Left kidney (tissue), 8 donors: ENCODE measurements at places on chromosomes 5 and 9.

- no peak for DNase-seq
These were observed 159.6 kb upstream of the ALDH1B1 start for GRCh38 chr9:38232895-38233294.

GRCh38 chr5:39447968-39448367, 23.2 kb upstream of the DAB2 start:
- no peak for DNase-seq

DNA sequence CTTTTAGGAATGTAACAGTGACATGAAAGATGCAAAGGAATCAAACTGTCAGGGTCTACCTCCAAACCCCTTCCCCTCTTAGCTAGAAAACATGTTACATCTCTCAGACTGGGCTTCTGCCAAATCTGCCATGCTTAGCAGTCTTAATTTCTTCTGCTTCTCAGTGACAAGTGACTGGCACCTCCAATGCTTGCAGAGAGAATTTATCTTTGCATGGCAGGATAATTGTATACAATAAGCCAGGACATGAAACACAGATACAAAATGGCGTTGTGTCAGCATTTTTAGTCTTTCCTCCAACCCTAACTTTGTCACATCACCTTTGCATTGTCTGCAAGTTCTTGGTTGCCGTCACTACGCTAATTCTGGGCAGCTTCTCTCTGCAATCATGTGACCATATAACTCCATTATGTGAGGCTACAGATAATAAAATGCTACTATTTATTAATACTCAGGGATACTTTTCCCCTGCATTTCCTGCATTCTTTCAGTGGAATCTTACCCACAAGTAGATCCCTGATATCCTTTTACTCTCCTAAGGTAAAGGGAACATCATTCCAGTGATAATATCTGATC, 89.8 kb downstream of the PLCXD3 start:
- DNase-seq = no peak

DNA sequence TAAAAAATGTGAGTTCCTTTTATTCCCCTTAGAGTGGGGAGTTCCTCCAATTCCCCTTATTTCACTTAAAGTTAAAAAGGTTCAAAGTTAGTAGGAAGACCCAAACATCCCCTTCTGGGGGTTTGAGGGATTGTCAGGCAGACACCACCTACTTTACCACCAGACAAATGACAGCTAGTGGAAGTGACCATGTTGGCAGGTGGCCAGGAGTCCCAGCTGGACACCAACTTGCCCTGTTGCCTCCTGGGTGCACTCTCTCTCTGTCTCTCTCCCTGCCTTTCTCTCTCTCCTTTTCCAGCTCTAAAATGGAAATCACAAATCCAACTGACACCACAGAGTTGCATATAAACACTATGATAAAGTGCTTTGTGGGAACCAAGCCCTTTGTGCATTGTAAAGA, 307.7 kb upstream of the TLE4 start:
- no peak for DNase-seq

DNA sequence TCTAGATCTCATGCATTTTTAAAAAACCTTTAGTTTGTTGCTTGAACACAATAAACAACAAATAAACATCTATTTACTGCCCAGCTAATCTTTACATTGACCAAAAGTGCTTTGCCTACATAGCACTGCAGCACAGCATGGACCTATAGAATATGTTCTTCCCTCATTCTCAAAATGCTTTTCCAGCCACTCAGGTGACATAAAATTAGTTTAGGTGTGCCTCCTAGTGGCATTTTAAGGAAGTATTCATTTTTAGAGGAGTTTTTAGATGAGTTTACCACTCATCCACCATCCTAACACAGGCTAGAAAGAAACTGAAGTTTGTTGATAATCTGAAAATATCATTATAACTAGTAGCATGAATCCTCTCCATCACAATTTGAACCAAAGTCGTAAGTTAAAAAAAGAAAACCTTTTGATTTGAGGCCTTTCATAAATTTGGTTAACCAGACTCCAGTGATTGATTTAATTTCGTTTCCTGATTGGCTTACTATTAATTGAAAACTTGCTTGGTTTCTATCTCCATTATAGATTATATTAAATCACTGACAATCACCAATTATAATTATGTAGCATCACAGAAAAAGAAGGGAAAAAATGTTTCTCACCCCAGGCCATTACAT, 12.6 kb downstream of the PLGRKT start:
- no peak for DNase-seq

DNA sequence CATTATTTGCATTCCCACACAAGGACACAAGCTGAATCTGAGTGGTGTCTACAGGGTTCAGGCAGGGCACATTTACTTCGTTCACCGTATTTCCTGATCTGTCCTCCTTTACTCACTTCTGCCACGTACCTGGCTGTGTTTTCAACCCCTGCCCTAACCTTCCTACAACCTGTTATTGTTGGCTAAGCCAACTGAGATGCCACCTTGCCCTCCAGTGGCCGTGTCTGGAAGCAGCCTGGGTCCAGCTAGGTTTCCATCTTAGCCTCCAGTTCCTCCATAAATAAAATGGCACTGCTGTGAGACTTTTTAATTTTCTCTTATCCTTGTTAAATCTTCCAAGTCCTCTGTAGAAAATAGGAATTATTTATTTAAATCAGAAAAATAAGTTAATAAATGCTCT, 64.8 kb downstream of the ATP10B start:
- peak; percentile 24 for DNase-seq

DNA sequence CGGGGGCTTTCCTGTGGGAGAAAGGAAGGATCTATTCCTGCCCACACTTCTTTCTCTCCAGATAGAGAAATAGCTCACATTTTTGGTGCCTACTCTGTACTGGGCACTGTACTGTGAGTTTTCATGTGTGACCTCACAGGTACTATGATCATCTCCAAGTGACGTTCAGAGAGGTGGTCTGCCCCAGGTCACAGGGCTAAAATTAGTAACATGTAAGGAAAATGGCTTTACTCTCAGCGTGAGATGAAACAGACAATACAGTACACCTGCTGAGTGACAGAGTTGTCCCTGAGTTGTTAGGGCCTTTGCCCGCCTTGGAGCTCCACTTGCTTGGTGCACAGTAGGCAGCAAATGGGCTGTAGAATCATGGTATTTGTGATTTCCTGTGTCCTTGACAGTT, 306.1 kb upstream of the DMRT1 start:
- DNase-seq = no peak

DNA sequence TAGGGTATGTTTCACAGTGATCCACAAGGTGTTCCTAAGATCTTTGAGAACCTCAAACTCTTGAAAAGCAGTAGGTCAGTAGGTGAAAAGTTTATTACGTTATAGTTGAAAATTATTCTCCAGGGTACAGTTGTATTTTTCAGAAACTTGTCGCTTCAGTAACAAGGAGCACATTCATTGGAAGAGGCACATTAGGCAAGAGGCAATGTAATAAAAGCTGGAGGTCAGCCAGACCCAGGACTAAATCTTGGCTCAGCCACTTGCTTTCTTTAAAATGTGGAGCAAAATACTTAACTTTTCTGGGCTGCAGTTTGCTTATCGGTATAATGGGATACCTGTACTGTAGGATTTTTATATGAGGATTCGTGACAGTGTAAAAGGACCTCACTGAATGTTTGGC, 45.6 kb downstream of the TLE4 start:
- DNase-seq = no peak

GRCh38 chr5:84191281-84191680, 193.4 kb downstream of the EDIL3 start:
- no peak for DNase-seq

DNA sequence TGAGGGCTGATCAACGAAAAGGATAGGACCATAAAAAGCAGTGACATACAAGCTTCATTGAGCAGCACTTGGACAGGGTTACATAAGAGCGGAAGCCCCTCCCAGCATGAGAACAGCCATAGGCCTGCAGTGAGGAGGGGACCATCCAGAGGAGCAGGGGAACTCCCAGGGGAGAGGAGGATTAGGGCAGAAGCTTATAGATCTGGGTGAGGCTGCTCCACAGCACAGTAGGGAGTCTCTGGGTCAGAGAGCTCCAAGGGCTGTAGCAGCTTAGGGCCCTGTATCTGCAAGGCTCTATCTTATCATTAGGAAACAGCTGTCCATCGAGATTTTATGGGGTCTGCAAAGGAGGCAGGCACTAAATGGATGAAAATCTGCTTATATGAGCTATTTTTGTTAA, 186.6 kb downstream of the DOCK8 start:
- no peak for DNase-seq
